ENCODE measurements at places on chromosomes 3 and 15.

- DNase-seq: no peak
Observed at GRCh38 chr15:44064706-44065105, 130.4 kb downstream of the FRMD5 start.

- no peak for DNase-seq
Observed at GRCh38 chr3:172931746-172932285, 181.3 kb downstream of the ECT2 start.

DNA sequence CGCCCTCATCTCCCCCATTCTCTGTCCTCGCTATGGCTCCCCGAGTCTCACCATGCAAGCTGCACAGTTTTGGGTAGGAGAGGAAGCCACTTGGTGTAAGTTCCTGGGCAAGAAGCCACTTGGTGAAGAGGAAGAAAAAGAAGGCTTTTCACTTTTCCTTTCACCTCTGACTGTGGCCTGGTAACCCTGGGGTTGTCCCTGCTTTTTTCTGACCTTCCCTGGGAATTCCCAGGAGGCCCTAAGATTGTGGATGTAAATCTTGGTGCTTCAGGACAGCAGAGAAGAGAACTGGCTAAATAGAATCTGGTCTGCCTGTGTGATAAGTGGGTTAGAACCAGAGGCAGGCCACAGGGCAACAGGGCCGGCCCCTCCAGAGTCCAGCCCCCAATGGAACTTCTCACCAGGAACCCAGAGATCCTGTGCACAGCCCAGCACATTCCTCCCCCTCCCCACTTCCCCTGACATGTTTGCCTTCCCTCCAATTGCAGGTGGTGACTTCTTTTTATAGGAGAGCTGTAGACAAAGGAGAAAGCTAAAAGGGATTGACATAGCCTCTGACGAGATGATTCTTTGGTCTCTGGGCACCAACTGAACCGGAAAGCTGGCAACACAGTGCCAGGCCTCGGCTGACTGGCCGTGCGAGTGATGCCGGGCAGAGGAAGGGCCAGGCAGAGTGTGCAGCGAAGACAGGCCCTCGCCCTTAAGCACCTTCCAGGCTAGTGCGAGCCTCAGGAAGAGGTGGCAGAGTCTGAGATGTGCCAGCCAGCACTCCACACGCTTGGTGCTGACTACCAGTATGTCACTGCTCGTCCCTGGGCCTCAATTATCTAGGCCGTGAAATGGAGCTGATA is 19.4 kb upstream of the SKOR1 start:
- no peak for DNase-seq

- no peak for DNase-seq
Observed at GRCh38 chr15:55267401-55268175, 22.0 kb downstream of the RAB27A start.

DNA sequence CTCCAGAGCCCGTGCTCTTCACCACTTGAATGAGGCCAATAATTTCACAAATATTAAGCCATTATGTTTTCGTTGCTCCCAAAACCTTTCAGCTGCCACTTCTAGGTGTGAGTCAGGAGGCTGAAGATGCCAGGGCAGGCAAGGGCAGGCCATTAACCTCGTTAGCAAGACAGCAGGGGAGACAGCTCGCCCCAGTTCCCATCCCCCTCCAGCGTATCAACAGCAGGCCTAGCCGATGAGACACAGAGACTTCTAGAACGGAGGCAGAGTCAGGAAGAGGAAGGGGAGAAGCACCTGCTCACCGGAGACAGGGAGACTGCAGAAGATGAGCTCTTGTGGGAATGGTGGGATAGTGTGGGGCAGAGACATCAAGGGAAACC is 28.0 kb upstream of the PLA2G4E start:
- no peak for DNase-seq

- DNase-seq: no peak
Observed at GRCh38 chr3:129745253-129745652, 138.8 kb upstream of the PLXND1 start.

- no peak for DNase-seq
Observed at GRCh38 chr3:100538339-100538706, 45.9 kb downstream of the TMEM45A start.

DNA sequence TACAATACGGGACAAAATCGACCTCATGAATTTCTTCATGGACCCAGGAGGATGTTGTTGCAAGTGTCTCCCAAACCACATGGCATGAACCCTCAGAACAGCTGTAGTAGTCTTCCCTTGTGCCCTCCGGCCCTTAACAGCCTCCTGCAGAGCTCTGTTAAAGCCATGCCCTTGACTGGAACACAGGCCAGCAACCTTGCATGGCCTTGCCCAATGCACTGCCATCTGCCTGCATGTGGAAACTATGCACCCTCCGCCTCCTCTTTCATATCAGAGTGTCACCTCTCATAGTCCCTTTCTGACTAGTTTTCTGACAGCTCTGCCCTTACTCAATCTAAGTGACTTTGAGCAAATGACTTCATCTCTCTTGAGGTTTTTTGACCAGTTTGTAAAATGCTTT is 39.4 kb upstream of the TRIM71 start:
- DNase-seq: no peak

- no peak for DNase-seq
Observed at GRCh38 chr15:57003418-57003817, 85.0 kb downstream of the TCF12 start.

Measured in NCI-H1417 treated with DMSO at 0.1 percent for 48 hours (cell line).